ENCODE measurements at places on chromosomes 13 and 19.

DNA sequence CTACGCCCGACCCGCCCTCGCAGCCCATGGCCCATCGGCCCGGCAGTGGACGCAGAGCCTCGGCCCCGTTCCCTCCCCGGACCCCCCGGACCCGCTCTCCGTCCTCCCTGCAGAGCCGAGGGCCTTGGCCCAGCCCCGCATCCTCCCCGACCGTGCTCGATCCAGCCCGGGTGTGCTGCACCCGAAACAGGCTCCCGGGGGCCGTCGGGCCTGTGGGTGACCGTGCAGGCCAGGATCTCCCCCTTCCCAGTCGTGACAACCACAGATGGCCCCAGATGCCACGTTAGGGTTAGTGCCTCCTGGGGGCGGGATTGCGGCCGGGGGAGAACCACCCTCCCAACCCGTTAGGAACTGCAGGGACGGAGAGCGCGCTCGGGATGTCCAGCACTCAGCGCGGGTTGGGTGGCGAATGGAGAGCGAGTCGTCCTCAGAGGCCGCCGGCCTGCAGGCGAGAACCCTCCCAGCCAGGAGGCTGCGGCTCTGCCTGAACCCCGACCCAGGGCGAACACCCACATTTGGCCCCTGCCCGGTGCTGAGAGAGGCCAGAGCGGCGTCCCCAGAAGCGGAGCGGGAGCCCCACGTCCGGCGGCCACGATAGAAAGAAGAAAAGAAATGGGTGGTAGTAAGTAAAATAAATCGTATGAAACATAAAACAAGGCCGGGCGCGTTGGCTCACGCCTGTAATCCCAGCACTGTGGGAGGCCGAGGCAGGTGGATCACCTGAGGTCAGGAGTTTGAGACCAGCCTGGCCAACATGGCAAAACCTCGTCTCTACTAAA lies 6.7 kb upstream of the MADCAM1 start:
- no peak for DNase-seq

DNA sequence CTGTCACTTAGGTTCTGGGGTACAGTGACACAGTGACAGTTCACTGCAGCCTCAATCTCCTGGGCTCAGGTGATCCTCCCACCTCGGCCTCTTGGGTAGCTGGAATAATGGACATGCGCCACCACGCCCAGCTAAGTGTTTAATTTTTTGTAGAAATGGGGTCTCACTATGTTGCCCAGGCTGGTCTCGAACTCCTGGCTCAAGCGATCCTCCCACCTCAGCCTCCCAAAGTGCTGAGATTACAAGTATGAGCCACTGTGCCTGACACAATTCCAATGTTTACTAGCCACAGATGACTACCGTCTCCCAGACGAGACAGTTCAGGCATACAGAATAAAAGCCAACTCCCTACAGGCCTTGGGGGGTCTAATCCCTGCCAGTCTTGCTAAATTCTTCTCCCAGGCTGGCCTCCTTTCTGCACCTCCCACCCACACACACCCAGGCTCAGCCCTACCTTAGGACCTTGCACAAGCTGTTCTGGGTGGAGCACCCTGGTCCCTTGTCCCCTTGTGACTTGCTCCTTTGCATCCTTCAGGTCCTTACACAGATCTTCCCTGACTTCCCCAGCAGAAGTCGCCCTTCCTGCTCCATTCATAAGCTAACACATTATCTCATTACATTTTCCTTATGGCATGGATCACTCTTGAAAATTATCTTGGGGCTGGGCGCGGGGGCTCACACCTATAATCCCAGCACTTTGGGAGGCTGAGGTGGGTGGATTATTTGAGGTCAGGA lies 106.4 kb downstream of the INSR start:
- no peak for DNase-seq

DNA sequence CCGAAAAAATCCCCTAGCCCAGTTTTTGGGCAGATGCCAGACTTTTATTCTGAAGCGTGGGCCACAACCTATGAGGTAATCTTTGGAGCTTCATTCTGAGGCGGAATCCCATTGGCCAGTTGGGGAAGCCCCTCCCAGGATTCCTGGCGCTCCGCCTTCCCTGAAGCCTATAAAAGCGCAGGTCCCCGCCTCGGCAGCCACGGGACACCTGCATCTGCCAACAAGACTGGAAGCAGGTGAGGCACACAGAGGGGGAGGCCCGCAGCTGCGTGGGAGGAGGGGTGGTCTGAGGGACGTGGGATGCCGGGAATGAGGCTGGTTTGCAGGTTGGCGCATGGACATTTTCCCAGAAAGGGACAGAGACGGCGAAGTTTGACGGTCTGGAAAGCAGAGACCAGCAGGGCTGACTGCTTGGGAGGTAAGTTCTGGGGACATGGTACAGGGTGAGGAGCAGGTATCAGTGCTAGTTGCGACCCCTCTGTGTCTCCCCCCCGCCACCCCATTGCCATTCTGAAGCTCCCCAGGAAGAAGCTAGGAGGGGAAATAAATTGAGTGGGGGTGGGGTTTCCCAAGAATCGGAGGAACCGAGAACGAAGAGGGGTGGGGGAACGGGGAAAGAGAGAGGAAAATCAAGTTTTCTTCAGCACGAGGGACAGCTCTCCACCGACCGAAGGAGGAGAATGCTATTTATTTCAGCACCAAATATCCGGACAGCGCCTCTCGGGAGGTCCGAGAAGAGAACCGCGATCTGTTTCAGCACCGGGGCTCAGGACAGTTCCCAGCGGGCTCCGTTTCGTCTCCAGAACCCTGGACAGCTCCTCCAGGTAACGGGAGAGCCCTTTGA lies 22.4 kb upstream of the FEM1A start:
- DNase-seq = peak; percentile 80

DNA sequence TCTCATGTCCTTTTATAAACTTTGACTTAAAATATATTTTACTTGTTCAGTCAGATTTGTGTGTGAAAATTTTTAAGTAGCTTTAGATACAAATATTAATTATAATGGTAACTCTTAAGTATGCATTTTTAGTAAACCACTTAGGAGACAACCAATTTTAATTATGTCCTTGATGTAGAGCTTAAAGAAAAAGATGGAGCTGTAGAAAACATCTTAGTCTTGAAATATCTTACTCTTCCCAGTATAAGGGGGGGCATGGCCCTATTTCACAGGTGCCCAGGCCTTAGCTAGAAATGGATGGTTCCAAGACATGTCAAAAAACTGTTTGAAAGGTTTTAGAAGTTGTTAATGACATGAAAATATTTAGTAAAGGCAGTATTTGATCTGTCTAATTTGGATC lies 43.4 kb upstream of the CEACAM21 start:
- DNase-seq = no peak

DNA sequence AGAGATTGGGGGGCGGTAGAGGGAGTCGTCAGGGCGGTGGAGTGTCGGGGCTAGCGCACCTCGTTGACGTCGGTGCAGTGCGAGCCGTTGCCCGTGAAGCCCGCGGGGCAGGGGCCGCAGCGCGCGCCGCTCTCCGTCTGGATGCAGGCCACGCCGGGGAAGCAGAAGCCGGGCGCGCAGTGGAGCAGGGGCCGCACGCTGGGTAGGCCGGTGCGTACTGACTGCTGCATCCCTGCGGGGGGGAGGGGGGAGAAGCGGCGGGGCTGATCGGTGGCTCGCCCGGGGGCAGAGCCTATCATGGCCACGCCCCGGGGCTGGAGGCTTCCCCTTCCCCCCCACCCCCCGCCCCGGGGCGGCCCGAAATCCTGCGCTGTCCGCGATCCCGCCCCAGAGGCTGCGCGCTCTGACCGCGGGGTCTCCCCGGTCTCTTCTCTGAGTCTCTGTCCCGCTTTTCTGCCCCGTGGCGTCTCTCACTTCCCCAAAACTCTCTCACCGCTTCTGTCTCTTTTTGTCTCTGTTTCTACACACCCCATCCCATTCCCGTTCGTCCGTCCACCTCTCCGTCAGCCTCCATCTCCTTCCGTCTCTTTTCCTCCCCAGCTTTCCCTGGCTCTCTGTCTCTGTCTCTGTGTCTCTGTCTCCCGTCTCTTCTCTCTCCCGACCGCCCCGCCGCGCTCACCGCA lies 1.1 kb downstream of the COMP start:
- no peak for DNase-seq

DNA sequence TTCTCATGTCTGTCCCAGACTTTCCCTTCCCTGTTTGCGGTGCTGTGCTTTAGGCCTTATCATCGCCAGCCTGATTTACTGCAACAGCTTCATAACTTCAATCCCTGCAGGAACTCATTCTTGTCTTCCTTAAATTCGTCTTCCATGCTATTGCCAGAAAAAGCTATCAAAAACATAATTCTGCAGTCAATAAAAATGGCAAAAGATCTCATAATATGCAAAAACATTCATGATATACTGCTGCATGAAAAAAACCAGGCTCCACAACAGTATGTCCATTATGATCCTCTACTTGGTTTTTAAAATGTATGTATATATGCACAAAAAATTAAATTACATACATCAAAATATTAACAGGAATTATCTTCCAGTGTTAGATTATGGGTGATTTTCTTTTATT lies 28.4 kb downstream of the TGDS start:
- DNase-seq = no peak

DNA sequence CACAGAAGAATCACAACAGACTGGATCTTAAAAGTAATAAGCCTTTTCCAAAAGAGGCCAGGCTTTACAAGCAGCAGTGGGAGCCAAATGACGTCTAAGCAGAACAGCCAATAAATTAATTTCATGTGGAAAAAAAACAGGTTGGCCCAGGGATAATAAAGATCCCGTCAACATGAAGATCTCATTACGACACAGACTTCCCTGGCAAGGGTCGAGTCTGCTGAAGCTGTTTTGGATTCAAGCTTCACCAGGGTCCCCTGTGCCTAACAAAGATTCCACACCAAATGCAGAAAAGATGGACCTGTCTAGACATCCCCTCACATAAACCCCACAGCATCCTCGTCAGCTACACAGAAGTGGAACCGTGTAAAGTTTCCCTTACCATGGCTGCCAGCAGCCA lies 215.1 kb upstream of the ZNF507 start:
- DNase-seq = no peak

DNA sequence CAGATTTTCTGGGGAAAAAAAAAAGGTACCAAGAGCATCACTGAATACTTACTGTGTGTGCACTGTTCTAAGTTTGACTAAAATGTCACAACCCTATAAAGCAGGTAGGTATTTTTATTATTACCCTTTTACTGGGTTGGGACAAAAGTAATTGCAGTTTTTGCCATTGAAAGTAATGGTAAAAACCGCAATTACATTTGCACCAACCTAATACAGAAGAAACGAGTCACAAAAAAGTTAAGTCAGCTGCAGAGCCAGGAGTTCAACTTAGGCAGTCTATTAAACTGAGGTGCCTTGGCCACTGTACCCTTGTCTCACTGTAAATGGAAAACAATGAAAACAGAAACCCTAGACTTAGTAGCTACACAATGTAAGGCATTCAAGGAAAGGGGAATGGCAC lies 281.9 kb downstream of the SUCLA2 start:
- DNase-seq = no peak

GRCh38 chr13:75365724-75366173 lies 116.2 kb downstream of the TBC1D4 start:
- peak; percentile 31 for DNase-seq

GRCh38 chr19:49502866-49503581 lies 6.8 kb downstream of the RPS11 start:
- DNase-seq = peak; percentile 41

- no peak for DNase-seq
Observed at GRCh38 chr13:51740698-51741097, 63.3 kb downstream of the DHRS12 start.

DNA sequence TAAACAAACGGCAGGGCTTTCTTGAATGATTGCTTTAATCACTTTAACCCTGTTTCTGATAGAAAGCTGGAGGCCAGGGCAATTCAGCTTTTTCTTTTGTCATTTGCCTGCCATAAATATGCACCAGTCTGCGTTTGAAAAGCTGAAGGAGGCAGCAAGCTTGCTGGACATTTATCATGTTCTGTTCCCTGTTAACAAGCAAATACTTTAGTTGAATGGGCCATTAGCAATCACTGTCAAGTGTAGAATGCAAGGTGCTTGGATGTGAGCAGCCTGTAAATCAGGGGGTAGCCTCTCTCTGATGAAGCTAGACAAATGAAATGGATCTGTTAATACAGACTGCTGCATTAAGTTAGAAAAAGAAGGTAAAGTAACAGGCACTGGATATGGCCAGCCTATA lies 7.6 kb downstream of the EFNB2 start:
- no peak for DNase-seq

GRCh38 chr19:50308991-50309390 lies 20.2 kb downstream of the KCNC3 start:
- no peak for DNase-seq

- no peak for DNase-seq
Observed at GRCh38 chr19:3474010-3474409, 6.3 kb downstream of the SMIM24 start.

- DNase-seq = no peak
Observed at GRCh38 chr13:112869202-112870050, 99.6 kb upstream of the MCF2L start.

DNA sequence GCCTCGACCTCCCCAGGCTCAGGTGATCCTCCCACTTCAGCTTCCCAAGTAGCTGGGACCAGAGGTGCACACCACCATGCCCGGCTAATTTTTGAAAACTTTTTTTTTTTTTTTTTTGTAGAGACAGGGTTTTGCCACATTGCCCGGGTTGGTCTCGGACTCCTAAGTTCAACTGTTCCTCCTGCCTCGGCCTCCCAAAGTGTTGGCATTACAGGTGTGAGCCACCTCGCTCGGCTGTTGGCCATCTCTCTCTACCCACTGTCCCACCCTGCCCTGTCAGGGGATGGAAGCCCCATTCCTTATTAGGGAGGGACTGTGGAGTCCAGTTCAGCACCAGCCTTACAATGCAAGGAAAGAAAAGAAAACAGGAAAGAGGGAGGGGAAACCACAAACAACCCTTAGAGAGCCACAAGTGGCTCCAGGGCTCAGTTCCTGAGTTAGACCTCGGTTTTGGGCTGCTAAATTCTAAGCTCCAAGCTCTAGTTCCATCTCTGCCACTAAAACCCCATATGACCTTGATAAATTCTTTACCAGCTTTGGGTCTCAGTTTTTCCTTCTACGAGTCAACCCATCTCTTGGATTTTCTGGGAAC lies 31.7 kb downstream of the ACTL9 start:
- no peak for DNase-seq

GRCh38 chr19:31350033-31350692 lies 927 bp upstream of the TSHZ3 start:
- no peak for DNase-seq

GRCh38 chr13:29125191-29125933 lies 305.2 kb downstream of the MTUS2 start:
- no peak for DNase-seq

- no peak for DNase-seq
Observed at GRCh38 chr19:18593367-18594095, 4.9 kb downstream of the REX1BD start.

GRCh38 chr13:43411741-43412140 lies 375.0 kb downstream of the ENOX1 start:
- no peak for DNase-seq

- DNase-seq = no peak
Observed at GRCh38 chr19:17725422-17726078, 6.3 kb downstream of the MAP1S start.

All from stimulated activated CD4-positive, alpha-beta T cell treated with anti-CD3 and anti-CD28 coated beads, Interleukin-1b, Interleukin-23, amount 100 ng/mL, for 48 hours (primary cell).